CMK (cell line): ENCODE measurements at places on chromosomes 6 and 20.

- DNase-seq, result no peak
Measured at GRCh38 chr6:118677193-118677592, 25.8 kb upstream of the CEP85L start.

GRCh38 chr6:144823131-144823530 lies 538.0 kb downstream of the UTRN start:
- DNase-seq, result no peak

DNA sequence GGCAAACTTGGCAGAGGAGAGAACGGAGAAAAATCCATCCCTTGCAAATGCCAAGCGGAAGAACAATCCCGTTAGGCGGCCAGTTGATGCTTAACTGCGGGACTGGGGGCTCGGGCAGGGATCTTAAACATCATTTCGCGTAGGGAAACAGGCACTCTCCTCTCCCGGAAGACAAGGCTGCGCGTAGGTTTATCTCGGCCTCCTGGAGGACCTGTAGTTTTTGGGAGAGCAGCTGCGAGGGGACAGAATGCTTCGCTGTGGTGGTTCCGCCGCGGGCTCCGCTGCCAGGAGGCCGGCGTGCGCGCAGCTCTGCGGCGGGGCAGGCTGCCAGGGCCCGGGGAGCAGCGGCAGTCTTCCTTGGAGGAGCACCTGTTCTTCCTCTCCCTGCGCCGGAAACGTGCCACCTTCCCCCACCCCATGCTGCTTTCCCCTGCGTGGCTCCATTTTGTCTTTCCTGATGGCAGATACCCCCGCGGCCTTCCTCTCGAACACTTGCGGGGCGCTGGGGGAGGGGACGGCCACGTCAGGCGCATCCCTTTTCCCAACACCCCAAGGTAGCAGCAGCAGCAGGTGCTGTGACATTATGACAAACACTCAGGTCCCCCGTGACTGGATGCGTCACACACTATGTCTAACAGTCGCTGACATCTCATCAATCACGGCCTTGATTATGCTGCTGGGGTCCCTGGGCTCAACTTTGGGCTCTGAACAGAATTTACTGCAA lies 230.7 kb upstream of the BTBD3 start:
- no peak for DNase-seq

GRCh38 chr6:139920027-139920775 lies 545.8 kb upstream of the CITED2 start:
- DNase-seq, result no peak

- no peak for DNase-seq
Measured at GRCh38 chr20:37166867-37167266, 12.3 kb upstream of the RPN2 start.

DNA sequence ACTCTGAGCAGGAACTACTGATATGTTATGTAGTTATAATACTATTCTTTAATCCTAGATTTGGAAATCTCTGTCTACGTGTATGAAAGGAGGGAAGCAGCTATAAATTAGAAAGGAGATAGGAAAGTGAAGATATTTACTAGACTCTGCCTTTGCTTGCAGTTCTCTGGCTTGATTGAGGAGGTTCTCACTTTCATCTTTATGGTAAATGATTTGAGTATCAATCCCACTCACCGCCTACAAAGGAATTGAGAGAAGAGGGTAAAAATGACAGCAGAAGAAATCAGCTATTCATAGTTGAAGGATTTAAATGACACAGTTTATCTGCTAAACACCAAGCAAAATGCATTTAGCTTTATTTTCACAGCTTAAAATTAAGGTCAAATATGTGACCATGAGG lies 67.3 kb downstream of the FAM229B start:
- DNase-seq, result no peak

DNA sequence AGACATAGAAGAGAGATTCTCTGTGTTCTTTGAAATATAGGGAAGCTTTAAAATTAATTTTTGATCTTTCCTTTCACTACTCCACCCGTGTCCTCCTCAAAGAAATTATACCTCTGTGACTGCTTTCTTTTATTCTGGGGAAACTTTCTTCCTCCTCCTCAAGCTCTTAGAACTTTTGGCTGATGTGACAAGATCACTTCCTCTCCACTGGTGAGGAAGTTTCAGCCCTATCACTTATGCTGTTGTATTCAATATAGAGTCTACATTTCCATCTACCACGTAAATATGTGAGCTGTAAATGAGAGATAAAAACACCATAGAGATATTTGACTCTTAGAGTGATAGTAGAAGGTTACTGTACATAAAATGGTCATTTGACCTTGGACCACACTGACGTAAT lies 141.9 kb upstream of the SASH1 start:
- no peak for DNase-seq

- DNase-seq, result peak; percentile 52
Measured at GRCh38 chr6:159110013-159110412, 59.2 kb upstream of the FNDC1 start.

DNA sequence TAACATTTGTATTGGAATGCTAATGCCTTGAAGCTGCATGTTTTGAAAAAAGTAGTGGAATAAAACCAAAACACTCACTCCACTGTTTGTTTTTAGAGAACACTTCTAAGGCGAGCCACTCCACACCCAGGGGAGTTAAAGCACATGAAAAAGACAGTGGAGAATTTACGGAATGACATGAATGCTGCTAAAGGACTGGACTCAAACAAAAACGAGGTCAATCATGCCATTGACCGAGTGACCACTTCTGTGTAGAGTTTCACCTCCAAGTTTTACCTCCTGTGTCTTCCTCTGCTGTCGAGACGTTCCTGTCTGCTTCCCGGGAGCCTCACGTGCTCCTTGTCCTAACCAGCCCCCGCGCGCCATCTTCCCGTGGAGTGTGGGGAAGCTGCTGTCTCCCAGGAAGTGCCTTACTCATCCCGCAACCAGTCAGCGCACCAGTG lies 127.8 kb downstream of the LRRC1 start:
- no peak for DNase-seq

GRCh38 chr6:105954148-105954547 lies 132.0 kb upstream of the PRDM1 start:
- no peak for DNase-seq

DNA sequence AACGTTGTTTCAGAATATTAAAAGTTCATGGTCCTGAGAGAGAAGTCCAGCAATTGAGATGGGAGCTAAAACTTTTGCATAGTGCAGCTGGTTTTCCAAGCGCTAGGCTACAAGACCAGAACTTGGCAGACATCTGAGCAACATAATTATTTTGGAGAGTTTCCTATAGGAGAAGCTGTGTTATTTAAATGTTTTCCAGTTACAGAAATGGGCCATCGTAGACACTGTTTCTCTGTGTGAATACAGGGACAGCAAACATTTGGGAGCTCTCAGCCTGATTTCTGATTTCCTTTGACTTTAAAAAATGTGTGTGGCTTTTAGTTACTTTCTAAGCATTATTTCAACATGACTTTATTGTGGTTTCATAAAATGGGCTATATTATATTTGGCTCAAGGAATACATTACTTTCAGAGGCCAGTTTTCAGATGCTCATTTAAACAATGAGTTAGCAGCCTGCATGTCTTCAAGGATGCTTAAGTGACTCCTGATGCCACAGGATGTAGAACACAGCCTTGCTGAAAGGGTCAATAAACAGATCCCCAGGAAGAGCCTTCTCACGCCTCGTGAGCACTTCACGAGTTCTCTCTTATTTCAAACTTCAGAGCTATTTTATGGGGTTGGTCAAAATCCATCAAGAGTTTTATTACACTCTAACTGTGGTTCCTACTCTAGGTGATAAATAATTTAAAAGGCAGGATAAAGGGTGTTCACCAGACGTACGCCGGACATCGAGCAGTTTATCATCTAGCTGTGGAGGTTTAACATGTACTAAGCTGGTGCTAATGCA lies 193.8 kb downstream of the SMOC2 start:
- DNase-seq, result no peak

- DNase-seq, result no peak
Measured at GRCh38 chr6:11929241-11929835, 82.8 kb upstream of the HIVEP1 start.

GRCh38 chr6:36128073-36128472 lies 2.2 kb upstream of the MAPK13 start:
- DNase-seq, result no peak

DNA sequence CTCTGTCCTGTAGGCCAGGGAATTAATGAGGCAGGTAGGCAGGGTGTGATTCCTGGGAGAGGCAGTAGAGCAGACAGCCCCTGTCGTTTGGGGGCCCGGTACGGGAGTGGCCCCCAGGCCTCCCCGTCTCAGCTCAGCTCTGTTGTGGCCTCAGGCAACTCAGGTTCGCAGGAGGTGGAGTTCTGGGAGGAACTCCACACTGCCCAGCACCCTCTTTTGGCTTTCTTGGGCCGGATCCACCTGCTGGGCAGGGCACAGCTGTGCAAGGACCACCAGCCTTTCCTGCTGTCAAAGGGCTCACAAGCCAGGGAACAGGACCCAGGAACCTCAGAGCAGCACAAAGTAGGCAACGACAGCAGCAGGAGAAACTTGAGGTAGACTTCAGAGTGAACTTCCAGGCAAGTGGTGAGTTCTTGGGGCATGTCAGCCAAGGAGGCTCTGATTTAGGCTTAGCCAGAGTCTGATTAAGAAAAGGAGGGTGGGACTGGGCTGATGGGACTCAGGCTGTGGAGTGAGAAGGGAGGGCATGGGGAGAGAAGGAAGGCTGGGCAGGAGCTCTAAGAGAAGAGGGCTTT lies 36.9 kb downstream of the RAB44 start:
- DNase-seq, result no peak

DNA sequence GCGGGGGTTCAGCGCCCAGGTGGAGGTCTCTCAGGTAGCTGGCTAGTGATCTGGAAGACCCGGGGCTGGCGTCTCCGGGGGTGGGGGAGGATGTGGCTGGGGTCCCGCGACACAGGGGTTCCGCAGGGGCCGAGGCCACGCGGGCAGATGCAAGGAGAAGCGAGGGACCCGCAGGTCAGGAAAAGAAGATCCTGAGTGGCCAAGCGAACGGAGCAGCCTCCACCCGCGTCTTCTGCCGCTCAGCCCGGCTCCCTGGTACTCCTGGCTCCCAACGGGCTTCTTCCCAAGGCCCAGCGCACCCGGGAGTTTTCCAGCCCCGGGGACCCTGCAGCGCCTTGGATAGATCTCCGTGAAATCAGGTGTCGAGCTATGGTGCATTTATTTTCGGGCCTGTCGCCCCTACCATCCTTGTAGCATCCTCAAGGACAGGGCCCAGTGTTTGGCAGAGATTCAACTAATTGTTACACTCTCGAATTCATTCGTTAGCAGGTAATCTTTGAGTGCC lies 682 bp upstream of the CHD6 start:
- DNase-seq, result no peak

- DNase-seq, result no peak
Measured at GRCh38 chr6:33172688-33173534, 19.4 kb downstream of the COL11A2 start.

DNA sequence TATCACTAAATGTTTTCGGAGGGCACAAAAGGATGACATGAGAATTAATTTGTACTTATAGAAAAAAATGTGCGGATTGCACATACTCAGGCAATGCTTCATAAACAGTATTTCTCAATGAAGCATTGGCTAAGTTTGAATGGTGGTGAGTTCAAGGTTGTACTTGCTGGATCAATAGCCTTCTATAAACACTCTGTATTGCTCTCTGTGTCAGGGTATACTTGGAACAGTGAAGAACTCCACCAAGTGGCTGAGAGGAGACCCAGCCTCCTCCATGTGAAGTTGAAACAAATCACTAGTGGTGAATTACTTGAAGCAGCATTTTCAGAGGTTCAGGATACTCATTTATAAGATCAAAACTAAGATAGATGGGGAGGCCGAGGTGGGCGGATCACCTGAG lies 360.6 kb downstream of the RIMS1 start:
- DNase-seq, result no peak

- DNase-seq, result no peak
Measured at GRCh38 chr6:83384751-83385150, 46.1 kb downstream of the ME1 start.

DNA sequence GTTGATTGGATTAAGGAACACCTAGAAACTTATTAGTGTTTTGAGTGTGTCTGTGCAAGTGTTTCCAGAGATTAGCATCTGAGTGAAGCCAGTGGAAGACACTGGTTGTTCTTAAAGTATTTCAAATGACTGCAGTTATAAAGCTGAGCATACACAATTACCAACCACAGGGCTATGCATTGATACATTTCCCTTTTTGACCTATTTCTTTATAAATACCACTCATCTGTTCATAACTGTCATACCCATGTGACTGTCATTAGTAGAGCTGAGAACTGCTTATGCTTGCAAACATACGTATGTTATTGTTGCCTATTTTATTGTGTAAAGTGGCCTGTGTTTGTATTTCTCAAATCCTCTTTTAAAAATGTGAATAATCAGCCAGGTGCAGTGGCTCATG lies 15.3 kb upstream of the ZC3H12D start:
- no peak for DNase-seq

- DNase-seq, result no peak
Measured at GRCh38 chr20:25437153-25437581, 29.7 kb downstream of the GINS1 start.

DNA sequence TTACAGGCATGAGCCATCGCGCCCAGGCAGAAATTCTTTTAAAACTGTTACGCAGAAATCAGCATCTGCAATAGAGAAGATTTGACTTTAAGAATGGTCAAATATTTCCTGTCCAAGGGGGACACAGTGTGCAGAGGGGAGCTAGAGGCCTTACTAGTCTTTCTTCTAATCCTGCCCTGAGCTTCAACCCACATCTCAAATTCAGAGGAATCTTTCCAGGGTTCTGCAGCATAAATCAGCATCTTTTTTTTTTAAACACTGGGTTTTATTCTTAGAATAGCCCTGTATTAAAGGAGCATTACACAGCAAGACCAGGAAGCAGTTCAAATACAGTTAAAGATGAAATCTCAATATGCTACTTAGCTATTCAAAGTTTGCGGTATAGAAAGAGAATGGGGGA lies 81.1 kb downstream of the DTNBP1 start:
- DNase-seq, result no peak

GRCh38 chr6:101607111-101607690 lies 213.7 kb downstream of the GRIK2 start:
- no peak for DNase-seq
